ENCODE measurements at places on chromosomes 5 and 9.

- DNase-seq = no peak
Observed at GRCh38 chr9:135410421-135410820, 69.2 kb upstream of the PPP1R26 start.

GRCh38 chr5:146073239-146073900 lies 32.0 kb downstream of the PLAC8L1 start:
- DNase-seq = no peak

DNA sequence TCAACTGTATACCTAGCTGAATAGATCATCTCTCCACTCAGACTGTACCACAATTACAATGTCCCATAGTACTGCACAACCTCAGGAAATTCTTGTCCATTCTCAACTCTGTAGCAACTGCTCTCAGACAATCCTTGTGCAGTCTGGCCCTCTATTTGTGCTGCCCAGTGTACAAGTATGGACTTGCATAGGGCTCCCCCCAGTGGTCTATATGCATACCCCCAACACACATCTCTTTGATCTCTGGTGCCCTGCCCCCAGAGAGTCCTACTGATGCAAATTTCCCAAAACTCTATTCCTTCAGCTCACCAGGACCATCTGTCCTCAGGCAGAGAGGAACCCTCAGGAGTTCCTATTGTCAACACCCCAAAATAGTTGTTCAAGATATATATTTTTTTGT lies 205.3 kb downstream of the SLCO4C1 start:
- DNase-seq = peak; percentile 39

- DNase-seq = no peak
Observed at GRCh38 chr9:106419829-106420228, 443.1 kb upstream of the ZNF462 start.
